ENCODE measurements at places on chromosomes 4 and X.

- no peak overlapping the region for H3K27ac ChIP-seq
- no peaks in the 10 kb centered on the region for H3K27me3 ChIP-seq
- DNase-seq: no peak
- H3K4me3 ChIP-seq: no peak overlapping the region
Measured at GRCh38 chrX:81392396-81392795, 190.5 kb downstream of the SH3BGRL start.

DNA sequence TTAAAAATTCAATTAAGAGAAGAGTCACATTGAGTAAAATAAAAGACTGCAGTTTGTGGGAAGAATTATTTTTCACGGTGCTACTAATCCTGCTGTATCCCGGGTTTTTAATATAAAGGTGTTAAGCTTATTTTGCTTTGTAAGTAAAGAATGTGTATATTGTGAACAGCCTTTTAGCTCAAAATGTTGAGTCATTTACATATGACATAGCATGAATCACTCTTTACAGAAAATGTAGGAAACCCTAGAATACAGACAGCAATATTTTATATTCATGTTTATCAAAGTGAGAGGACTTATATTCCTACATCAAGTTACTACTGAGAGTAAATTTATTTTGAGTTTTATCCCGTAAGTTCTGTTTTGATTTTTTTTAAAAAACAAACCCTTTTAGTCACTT lies 39.7 kb downstream of the IRS4 start:
- no peak overlapping the region for H3K27ac ChIP-seq
- no peaks in the 10 kb centered on the region for H3K27me3 ChIP-seq
- no peak for DNase-seq
- no peaks in the 10 kb centered on the region for H3K4me1 ChIP-seq
- H3K36me3 ChIP-seq: no peaks in the 10 kb centered on the region
- no peak overlapping the region for H3K4me3 ChIP-seq

DNA sequence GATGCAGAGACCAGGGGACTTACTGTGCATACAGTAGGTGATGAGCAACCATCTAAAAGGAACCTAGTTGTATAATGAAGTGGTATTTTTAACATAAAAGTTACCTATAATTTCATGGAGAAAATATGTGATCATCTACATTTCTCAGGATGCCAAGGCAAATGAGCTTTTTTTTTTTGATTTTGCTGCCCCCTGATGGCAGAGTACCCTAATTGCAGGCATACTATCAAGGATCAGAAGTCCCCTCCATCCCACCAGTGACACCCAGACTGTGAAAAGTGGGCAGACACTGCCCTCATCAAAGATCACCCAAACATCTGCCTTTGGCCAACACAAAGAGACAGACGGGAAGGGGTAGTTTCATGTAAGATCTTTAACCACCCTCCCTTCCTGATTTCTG lies 9.6 kb upstream of the ABLIM2 start:
- H3K4me3 ChIP-seq: no peak overlapping the region
- no peak for DNase-seq
- no peaks in the 10 kb centered on the region for H3K36me3 ChIP-seq

DNA sequence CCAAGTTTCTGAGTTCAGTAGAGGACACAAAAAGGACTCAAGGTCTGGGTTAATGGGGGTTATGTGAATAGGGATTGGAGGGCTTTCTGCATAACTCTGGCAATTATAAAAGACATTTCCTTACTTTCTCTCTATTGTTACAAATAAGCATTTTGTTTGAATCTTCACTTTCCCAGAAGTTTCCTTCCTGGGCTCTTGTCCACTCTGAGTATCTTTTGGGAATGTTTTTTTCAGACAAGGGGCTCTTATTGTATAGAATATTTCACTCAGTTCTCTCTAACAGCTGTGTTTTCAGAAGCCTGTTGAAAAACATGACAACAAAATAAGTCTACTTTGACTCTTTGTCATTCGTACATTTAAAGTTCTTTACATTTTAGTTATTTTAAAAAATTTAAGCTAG lies 57.6 kb upstream of the MAP9 start:
- no peaks in the 10 kb centered on the region for H3K4me1 ChIP-seq
- no peaks in the 10 kb centered on the region for H3K36me3 ChIP-seq
- no peaks in the 10 kb centered on the region for H3K27me3 ChIP-seq
- no peak overlapping the region for H3K27ac ChIP-seq
